ENCODE measurements at places on chromosomes 12 and 14. TPM values are rescaled to one million over a fixed set of nuclear protein-coding genes. Genes with fewer than 3 reads are reported as not detected.

The LMBR1L gene
- polyA plus RNA-seq, result 68.2 TPM

The C12orf54 gene
- 0.73 TPM for polyA plus RNA-seq

The RD3L gene
- polyA plus RNA-seq, result 0.25 TPM

The VASH1 gene
- polyA plus RNA-seq, result 36.7 TPM

The PMCH gene
- 0.27 TPM for polyA plus RNA-seq

The CEP128 gene
- polyA plus RNA-seq, result 4.7 TPM

The GPR68 gene
- polyA plus RNA-seq, result 2.2 TPM

GRCh38 chr14:91879196-91879595 is 11.9 kb upstream of the TC2N start:
- DNase-seq, result no peak

GRCh38 chr12:107449891-107450290 is 235.7 kb upstream of the PWP1 start:
- DNase-seq, result no peak

DNA sequence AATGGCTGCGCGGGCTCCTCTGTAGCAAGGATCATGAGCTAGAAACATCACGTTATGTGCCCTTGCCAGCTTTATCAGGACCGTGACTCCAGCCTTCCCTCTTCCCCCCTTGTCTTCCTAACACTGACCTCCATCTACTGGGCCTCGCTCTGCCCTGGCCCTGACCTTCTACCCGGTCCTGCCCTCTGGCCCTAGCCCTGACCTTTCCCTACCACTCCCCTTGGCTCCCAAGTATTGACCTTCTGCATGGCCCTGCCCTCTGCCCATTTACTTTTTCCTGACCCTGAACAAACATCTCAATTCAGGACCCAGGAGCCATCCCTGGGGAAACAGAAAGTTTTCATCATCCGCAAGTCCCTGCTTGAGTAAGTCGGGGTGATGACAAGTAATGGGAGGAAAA is 2.0 kb downstream of the SOAT2 start:
- no peak for DNase-seq

- no peak for DNase-seq
Observed at GRCh38 chr14:64502887-64503433, 678 bp downstream of the ZBTB25 start.

DNA sequence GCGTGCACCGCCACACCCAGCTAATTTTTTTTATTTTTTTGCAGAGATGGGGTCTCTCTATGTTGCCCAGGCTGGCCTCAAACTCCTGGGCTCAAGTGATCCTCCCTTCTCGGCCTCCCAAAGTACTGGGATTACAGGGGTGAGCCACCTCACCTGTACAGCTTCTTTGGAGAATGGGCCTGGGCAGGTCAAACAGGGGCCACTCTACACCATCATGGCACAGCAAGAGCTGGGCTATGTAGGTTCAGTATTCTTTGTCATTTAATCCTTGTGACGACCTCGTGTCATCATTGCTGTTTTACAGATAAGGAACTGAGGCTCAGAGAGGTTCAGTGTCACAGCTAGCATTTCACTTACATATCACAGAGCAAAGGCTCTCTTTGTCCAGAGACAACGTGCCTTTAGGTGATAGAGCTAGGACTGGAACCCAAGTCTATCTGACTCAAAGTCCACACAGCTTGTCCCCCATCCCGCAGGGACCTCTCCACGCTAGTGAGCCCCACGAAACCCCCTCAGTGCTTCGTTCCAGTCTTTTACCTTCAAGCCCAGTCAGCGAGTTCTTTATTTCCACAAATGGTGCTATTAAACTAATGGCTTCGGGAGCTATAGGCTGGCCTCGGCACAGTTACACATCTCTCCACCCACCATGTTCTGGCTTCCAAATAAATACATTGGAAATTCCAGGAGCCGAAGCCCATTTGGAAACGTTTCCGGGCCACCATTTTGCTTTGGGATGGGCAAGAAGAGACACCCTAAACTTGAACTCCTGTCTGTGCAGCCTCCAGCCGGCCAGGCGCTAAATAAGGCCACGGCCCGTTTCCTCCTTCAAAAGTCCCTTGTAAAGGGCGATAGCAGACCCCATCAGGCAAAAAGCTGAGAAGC is 660 bp upstream of the MAP1LC3B2 start:
- DNase-seq, result no peak

DNA sequence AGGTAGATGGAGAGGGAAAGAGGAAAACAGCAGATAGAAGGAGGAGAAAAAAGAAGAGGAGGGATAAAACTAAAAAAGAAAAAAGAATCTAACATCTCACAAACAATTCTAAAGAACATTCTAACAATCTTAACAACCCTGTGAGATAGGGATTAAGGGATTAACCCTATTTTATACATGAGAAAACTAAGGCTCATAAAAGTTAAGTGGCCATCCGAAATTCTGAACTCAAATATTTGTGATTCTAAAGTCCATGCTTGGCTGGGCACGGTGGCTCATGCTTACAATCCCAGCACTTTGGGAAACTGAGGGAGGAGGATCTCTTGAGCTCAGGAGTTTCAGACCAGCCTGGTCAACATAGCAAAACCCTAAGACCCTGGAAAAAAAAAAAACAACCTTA is 13.1 kb downstream of the KIF21A start:
- DNase-seq, result no peak

- no peak for DNase-seq
Observed at GRCh38 chr12:73106896-73107295, 834.7 kb downstream of the TRHDE start.

DNA sequence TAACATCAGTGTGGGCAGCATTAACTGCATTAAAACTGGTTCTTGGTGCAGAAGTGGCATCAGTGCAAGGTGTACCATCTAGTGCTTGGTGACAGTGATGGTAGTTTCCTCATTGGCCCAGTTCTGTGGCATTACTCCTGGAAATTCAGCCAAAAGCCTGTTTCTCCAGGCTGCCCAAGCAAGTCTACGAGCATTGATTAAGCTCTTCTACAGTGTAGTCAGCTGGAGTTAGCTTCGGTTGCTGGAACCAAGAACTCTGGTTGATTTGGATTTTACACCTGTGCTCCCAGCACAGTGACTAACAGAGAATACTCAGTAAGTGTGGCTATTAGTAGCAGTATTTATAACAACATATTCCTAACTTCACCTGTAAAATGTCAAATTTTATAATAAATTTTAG is 84.9 kb upstream of the ZDHHC17 start:
- no peak for DNase-seq
